ENCODE measurements at places on chromosomes 3 and 15. TPM values are rescaled to one million over a fixed set of nuclear protein-coding genes. Genes with fewer than 3 reads are reported as not detected.
A peak's percentile ranks its signal among the peaks of the same experiment; 100 is the strongest.

GRCh38 chr3:151400341-151400740 is 15.8 kb upstream of the P2RY12 start:
- H3K4me3 ChIP-seq, result no peak overlapping the region
- H3K4me1 ChIP-seq, result no peaks in the 10 kb centered on the region
- H3K36me3 ChIP-seq, result no peaks in the 10 kb centered on the region
- no peak overlapping the region for H3K27ac ChIP-seq
- H3K27me3 ChIP-seq, result peaks cover 2% of the 10 kb centered on the region
- DNase-seq, result no peak

Gene SPTSSB
- total RNA-seq, result not detected

- H3K4me3 ChIP-seq, result no peak overlapping the region
- H3K27ac ChIP-seq, result peak overlapping the region; percentile 56
- peak; percentile 65 for DNase-seq
- peaks cover 2% of the 10 kb centered on the region for H3K27me3 ChIP-seq
Measured at GRCh38 chr3:28840976-28841376, 439.9 kb upstream of the RBMS3 start.

Gene ZNF774
- 1.1 TPM for total RNA-seq

- peaks cover 8% of the 10 kb centered on the region for H3K4me1 ChIP-seq
- no peaks in the 10 kb centered on the region for H3K36me3 ChIP-seq
- no peak for DNase-seq
Measured at GRCh38 chr3:39278616-39278935, 1.3 kb downstream of the CX3CR1 start.

Gene GCSAM
- total RNA-seq, result 14.4 TPM

- no peak overlapping the region for H3K27ac ChIP-seq
- H3K36me3 ChIP-seq, result peaks cover 16% of the 10 kb centered on the region
- no peak overlapping the region for H3K4me3 ChIP-seq
- no peak for DNase-seq
Measured at GRCh38 chr15:90405055-90405607, 17.1 kb downstream of the IQGAP1 start.

Gene CCDC39
- total RNA-seq, result not detected

- peak; percentile 54 for DNase-seq
- H3K27ac ChIP-seq, result no peak overlapping the region
- no peak overlapping the region for H3K4me3 ChIP-seq
- peaks cover 7% of the 10 kb centered on the region for H3K27me3 ChIP-seq
Measured at GRCh38 chr3:127473244-127474024, 117.1 kb downstream of the TPRA1 start.
